ENCODE measurements at places on chromosomes 2 and 18.

GRCh38 chr2:95074663-95075439 is 46.8 kb downstream of the MRPS5 start:
- DNase-seq = no peak

DNA sequence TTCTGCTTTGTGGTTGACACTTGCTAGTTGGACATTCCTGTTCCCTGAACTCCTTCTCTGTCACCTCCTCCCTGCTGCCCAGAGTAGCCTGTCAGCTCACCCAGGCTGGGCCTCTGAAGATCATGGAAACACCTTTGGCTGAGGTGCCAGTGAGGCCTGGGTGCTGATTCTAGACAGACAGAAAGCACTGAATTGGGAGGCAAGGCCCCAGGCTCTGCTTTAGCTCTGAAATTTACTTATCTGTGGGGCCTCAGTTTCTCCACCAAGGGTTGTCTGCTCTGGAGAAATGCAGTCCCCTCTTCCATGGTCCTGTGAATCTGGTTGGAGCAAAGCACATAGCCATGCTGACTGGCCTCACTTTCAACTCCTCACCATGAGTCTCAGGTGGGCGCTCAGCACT is 104.6 kb upstream of the SIX3 start:
- DNase-seq = no peak

DNA sequence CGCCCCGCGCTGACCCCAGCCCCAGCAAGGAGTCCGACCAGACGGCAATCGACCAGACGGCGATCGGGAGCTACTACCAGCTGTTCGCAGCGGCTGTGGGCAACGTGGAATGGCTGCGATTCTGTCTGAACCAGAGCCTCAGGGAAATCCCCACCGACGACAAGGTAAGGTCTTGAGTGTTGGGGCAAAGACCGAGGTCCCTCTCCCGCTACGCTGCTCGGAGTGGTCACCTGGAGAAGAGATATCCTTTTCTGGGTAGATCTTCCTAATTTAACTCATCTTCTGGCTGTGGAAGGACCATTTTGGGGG is 704 bp downstream of the ANKRD53 start:
- no peak for DNase-seq

- DNase-seq = no peak
Observed at GRCh38 chr2:102046135-102046986, 54.6 kb downstream of the IL1R2 start.

DNA sequence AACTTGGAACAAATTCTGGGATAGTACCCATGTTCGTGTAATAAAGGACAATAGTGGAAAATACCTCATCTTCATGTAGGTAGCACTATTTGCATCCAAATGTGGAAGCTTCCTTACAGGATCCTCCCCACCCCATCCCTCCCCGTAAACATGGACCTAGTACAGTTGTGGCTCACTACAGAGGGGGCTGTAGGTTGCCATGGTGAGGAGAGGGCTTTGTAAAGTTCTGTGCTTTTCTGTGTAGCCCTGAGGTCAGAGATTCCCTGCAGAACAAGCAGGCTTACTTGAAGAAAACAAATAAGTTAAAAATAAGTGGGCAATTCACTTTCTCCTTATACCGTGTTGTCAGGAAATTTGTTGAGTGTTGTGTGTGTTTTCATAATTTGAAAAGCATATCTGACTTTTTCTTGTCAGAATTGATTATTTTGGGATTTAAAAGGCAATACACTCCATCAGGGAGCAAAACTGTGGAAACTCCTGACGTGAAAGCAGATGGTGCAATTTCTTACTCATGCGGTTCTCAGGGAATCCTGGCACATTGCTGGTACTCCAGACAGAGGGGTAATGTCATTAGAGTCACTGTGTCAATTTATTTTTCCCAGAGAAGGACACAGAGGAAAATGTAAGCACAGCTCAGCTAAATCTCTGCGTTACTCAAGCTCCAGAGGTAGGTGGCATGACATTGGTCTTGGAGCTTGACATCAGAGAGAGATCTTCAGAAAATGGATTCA is 174.2 kb upstream of the LHCGR start:
- no peak for DNase-seq

- DNase-seq = no peak
Observed at GRCh38 chr2:27324720-27325119, 1.8 kb upstream of the MPV17 start.

Data from suppressor macrophage treated with lipopolysaccharide for 1 hour (primary cell).